ENCODE measurements at places on chromosomes 2 and 18. TPM values are rescaled to one million over a fixed set of nuclear protein-coding genes. Genes with fewer than 3 reads are reported as not detected.

The ARL4C gene
- 17.5 TPM for total RNA-seq

The C2orf15 gene
- total RNA-seq, result not detected

The UBE2E3 gene
- 31.9 TPM for total RNA-seq

The HOXD8 gene
- 1.6 TPM for total RNA-seq

The FBXO36 gene
- 3.8 TPM for total RNA-seq

The LCT gene
- total RNA-seq, result not detected

The MALL gene
- total RNA-seq, result 2.6 TPM

The MTLN gene
- 55.6 TPM for total RNA-seq

The SLC16A14 gene
- 4.1 TPM for total RNA-seq
